Activated naive CD4-positive, alpha-beta T cell treated with anti-CD3 and anti-CD28 coated beads, Interleukin-2, amount 50 U/mL, for 72 hours (primary cell): ENCODE measurements at places on chromosomes 13 and 19. TPM values are rescaled to one million over a fixed set of nuclear protein-coding genes. Genes with fewer than 3 reads are reported as not detected.

The KCNN1 gene
- total RNA-seq = 0.19 TPM

GRCh38 chr13:106989876-106990275 is 421.9 kb upstream of the ARGLU1 start:
- DNase-seq = no peak

DNA sequence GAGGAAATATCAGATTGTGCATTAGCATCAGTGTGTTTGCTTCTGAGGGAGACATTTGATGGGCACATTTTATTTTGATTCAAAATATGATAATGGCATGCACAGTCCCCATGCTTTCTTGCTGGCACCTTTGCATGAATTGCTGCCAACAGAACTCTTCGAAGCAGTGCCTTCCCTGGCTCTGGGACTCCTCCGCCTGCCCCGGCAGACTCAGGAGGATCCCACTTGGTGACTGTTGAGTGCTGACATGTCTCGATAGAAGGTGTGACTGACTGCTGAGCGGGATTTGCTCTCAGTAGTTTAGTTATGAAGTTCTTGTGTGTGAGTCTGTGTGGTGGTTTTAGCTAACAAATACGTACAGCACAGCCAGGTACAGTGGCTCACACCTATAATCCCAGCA is 239.7 kb downstream of the FGF9 start:
- no peak for DNase-seq

- DNase-seq = no peak
These were observed 138.8 kb upstream of the RNF113B start for GRCh38 chr13:98315902-98316301.

DNA sequence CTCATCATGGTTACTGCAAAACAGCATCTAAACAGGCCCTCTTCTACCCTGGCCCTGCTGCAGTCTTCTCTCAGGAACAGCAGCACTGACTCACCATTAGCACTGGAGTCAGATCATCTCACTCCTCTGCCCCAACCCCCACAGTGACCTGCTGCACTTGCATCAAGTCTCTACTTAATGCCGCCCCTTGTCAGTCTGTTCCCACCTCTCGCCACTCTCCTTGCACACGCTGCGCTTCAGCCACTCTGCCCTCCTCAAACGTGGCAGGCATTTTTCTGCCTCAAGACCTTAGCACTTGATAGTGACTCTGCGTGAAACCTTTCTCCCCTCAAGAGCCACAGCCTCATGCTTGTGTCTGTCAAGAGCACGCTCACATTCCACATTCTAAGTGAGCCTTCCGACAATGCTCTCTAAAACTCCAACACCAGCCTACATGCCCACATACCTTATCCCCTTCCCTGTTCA is 22.1 kb downstream of the MIPEP start:
- DNase-seq = no peak

The KCNC3 gene
- total RNA-seq = 5.1 TPM

DNA sequence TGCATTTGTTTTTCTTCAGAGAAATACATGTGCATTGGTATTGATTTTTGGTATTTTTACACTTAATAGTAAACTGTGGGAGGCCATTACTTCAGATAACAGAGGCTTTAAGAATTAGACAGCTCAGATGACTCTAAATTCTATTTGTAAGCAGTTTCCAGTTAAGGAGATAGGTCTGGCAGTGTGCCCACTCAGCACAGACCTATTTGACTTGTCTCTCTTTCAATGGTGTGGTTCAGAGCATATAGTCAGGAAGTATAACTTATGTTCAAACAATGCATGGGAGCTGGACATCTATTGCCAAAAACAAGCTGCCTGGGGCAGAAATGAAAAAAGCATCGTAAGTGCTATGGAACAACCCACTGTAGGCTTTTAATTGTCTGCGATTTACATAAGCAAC is 370.7 kb downstream of the HS6ST3 start:
- no peak for DNase-seq

The ZNF528 gene
- 4.8 TPM for total RNA-seq

- no peak for DNase-seq
These were observed 22.5 kb downstream of the OBI1 start for GRCh38 chr13:78636495-78636894.

GRCh38 chr13:102914339-102914930 is 68.6 kb downstream of the ERCC5 start:
- DNase-seq = no peak

DNA sequence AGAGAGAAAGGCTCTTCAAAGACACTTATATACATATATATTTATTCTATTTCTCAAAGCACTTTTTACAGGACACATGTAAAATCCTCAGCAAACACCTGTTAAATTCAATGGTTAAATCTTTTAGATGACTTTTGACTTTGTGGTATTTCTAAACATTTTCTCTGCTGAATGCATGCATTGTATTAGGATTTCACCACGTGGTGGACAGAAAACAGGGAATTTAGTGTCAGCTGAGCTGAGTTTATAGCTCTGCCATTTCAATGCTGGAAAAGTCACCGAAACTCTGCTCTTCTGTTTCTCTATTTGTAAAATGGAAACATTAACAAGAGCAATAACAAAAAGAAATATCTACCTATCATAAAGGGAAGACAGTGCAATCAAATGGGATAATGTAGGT is 375.6 kb downstream of the ENOX1 start:
- DNase-seq = no peak

GRCh38 chr13:110042253-110042950 is 256.0 kb upstream of the IRS2 start:
- no peak for DNase-seq
